Mammary microvascular endothelial cell (primary cell): ENCODE measurements at places on chromosomes 12 and 14. TPM values are rescaled to one million over a fixed set of nuclear protein-coding genes. Genes with fewer than 3 reads are reported as not detected.

FBXO21 gene
- total RNA-seq: 32.2 and 47.0 TPM in 2 replicates

HPD gene
- total RNA-seq: not detected in 2 replicates

EMC9 gene
- 15.7 and 22.2 TPM in 2 replicates for total RNA-seq

RNASE3 gene
- not detected in 2 replicates for total RNA-seq

BEGAIN gene
- total RNA-seq: 0.20 TPM in 2 replicates

MYH6 gene
- 0.05 TPM in 1 of 2 replicates, not detected in the other for total RNA-seq

C14orf132 gene
- 1.9 and 2.2 TPM in 2 replicates for total RNA-seq

CNTN1 gene
- total RNA-seq: not detected in 2 replicates

NXPH4 gene
- total RNA-seq: not detected in 2 replicates

EGLN3 gene
- 0.30 TPM in 1 of 2 replicates, not detected in the other for total RNA-seq

TAS2R7 gene
- total RNA-seq: not detected in 2 replicates

POMT2 gene
- total RNA-seq: 5.6 and 22.6 TPM in 2 replicates

TRAFD1 gene
- total RNA-seq: 24.6 and 28.4 TPM in 2 replicates

SRRM4 gene
- not detected in 2 replicates for total RNA-seq

GLS2 gene
- not detected in 2 replicates for total RNA-seq

BIN2 gene
- not detected in 2 replicates for total RNA-seq

HOXC11 gene
- not detected in 2 replicates for total RNA-seq

HECTD1 gene
- 128 and 136 TPM in 2 replicates for total RNA-seq

TSHR gene
- total RNA-seq: not detected in 2 replicates

C12orf76 gene
- total RNA-seq: 6.9 and 7.2 TPM in 2 replicates

GCH1 gene
- 12.8 and 13.9 TPM in 2 replicates for total RNA-seq

KLRC4 gene
- total RNA-seq: not detected in 2 replicates

LTBR gene
- total RNA-seq: 124 and 135 TPM in 2 replicates

ARHGAP9 gene
- total RNA-seq: not detected in 2 replicates

FBRSL1 gene
- total RNA-seq: 11.6 and 14.1 TPM in 2 replicates

SLC38A6 gene
- total RNA-seq: 13.2 and 16.8 TPM in 2 replicates

GAS2L3 gene
- total RNA-seq: 25.5 and 25.6 TPM in 2 replicates

CCER1 gene
- not detected in 2 replicates for total RNA-seq

KERA gene
- total RNA-seq: not detected in 2 replicates
